NCI-H1417 treated with DMSO at 0.1 percent for 48 hours (cell line): ENCODE measurements at places on chromosomes 5 and 9.

GRCh38 chr5:181260720-181261319 is at the start of gene TRIM52:
Gene TRIM52 (minus strand): TSS chr5:181261143. CDS start chr5:181260813, 330 bp downstream.
- DNase-seq = no peak

DNA sequence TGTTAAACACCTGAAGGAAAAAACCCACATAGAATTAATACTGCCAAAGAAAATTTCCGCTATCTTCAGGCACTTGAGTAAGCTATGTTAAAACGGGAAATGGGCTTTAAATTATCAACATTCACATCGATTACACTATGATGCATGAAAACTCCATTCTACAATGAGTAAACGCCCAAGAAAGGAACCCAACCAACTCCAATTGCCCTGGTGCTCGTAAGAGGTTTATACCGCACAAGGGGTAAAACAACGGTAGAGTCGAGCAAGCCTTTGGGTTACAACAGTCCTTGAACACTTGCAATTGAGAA is 1.0 kb downstream of the AGTPBP1 start:
- DNase-seq = no peak

GRCh38 chr5:111726986-111727385 is 30.0 kb downstream of the NREP start:
- DNase-seq = no peak

- no peak for DNase-seq
These were observed 21.6 kb downstream of the RAPGEF6 start for GRCh38 chr5:131613423-131613822.

- no peak for DNase-seq
These were observed 2.6 kb upstream of the ENC1 start for GRCh38 chr5:74643111-74643562.

GRCh38 chr5:91534332-91534731 is 151.2 kb upstream of the ARRDC3 start:
- no peak for DNase-seq
